ENCODE measurements at places on chromosomes 5 and 9.

DNA sequence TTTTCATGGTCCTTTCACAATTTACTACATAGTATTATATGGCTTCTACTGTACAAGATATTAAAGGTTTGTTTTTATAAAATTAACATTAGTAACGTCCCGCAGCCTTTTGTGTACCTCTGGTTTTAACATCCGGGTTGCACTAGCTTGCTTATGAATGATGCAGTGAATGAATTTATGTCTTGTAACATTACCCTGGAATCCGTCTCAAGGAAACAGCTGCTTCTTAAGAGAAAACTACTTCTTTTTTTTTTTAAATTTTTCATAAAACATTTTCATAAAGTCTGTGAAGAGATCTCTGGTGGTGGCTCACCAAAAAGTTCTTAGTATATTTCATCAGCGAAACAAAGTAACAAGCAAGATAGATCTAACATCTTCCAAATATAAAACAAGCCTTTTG, 23.6 kb downstream of the MARCHF3 start:
- DNase-seq, result no peak

DNA sequence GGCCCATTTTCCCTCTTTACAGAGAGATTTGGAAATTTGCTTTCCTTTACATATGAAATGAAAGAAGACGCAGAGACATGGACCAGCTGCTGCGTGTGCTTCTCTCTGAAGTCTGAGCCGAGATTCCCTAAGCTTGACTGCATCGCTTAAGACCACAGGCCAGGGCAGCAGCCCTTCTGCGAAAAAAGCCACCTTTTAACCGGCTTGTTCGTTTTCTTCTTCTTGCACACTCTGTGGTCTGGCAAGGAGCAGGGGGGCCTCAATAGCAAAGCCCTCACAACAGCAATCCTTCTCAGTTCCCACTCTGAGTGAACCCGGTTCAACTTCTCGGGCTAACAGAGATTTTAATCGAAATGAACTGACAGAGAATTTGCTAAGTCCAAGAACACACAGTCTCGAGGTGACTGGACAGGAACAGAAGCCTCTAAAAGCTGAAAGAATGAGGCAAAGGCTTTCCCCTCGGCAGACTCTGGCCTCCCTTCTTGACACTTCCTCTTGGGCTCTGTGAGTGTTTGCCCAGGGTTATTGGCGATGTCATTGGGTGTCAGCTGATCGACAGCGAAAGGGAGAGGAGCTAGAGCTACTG, 512.9 kb upstream of the KLF4 start:
- DNase-seq, result no peak

DNA sequence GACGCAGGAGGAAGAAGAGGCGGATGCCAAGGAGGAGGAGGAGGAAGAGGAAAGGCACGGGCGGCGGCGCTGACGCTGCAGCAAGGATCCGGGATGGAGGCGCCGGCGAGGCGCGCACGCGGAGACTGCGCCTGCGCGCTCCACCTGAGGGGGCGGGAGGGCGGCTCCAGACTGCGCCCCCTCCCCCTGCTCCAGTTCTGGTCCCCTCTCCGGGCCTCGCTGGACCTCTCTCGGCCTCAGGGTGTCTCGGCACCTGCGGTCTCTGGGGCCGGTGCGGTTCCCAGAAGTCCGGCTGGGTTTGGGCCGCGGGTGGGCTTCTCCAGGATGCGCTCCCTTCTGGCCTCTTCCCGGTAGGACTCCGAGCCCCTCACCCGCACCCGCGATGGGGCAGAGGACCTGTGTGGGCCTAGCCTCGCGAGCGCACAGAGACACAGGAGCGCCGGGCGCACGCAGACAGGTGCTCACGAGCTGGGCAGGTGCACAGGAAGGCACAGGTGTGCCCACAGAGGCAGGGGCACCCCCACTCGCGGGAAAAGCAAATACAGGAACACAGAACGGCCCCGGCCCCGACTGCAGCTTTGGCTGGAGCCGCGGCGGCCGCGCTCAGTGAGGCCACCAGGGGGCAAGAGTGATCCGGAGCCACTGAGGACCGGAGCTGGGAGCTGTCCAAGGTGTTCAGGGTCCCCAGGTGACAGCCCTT, at the start of gene NPDC1:
Gene NPDC1, minus strand, starts transcription at position 90 of the 700 bp plus-strand sequence. CDS start 188 bp downstream, outside the sequence.
- DNase-seq, result peak; percentile 93

- DNase-seq, result no peak
These were observed 79.6 kb downstream of the NTNG2 start for GRCh38 chr9:132241483-132241839.

DNA sequence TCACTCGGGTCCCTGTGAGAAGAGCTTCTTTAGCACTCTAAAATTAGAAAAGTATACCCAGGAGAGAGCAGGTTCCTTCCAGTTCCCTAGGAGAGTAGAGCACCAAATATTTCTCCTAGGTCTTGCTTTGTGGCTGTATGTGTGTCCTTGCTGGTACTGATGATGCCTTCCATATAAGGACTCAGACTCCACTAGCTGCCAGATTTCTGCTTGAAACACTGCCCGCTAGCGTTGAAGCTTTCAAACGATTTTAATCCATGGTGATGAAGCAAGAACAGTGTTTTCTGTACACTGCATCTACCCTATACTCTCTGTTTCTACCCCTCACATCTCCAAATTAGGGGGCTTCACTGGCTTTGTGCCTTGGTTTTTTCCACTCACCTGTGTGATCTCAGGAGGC, 2.4 kb upstream of the SMC2 start:
- DNase-seq, result no peak

GRCh38 chr5:44365345-44365744, 23.9 kb downstream of the FGF10 start:
- DNase-seq, result no peak

DNA sequence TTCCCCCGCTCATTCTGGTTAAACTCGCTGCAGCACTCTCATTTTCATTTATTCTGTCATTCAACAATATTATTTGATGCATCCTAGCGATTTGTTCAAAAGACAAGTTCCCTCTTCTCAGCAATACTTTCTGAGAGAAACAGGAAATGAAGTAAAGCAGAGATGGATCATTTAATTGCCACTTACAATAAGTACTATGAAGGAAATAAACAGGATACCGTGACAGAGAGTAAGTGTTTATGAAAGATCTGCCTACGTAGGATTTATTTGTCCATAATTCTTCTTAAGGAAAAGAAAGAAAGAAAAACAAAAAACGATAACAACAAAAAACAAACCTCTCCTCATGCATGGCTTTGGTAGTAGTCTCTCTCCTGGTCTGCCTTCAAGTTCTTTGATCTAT, 406.8 kb upstream of the ZNF608 start:
- no peak for DNase-seq

DNA sequence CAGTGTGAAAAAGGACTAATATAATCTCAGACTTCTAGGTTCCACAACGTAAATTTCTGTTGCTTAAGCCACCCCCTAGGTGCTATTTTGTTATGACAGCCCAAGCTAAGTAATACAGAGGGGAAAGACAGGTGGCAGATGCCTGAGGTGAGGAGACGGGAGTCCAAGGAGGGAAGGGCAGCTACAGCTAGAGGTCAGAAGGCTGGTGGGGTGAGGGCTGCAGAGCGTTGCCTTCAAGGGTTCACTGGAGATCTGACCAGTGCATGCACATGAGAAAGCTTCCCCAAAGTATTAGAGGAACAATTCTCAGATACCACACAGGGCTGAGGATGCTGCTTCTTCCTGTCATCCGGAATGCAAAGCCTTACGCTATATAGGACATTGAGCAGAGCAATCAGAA, 104.7 kb upstream of the IRX4 start:
- DNase-seq, result no peak

DNA sequence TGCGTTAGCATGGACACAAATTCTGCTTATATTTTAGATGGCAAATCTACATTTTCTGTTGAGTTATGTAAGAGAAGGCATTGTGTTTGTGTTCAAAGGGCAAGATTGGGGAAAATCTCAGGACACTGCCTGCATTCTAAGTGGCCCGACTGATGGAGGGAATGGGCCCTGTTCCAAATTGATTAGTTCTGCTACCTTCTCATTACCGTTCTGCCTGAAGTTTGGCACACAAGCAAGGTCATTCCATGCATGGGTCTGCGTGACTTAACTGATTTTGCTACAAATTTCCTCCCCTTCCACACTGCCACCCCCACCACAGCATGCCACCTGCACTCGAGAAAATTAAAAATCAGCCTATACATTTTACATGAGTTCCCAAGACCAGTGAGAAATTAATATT, 409.9 kb downstream of the BRINP1 start:
- DNase-seq, result no peak

GRCh38 chr5:112338681-112339337, 80.3 kb downstream of the EPB41L4A start:
- DNase-seq, result no peak
